Putamen (tissue), 1 donor: ENCODE measurements at places on chromosomes 2 and 18.

DNA sequence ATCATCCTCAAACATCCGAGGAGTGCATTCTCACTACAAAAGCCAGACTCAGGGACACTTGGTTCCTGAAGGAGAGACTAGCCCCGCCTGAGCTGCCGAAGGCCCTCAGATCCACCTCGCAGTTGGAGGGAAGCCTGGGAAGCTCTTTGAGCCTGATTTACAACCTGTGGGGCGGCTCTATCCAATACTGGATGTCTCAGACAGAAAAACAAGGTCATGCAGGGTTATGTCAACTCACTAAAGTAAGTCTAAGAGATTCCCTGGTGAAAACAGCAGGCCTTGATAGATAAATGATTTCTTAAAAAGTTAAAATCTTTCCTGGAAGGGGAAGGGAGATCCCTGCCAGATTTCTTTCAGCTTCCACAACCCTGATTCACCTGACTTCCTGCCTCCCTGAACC is 284.3 kb downstream of the CYP26B1 start:
- DNase-seq, result no peak

GRCh38 chr18:54296062-54296461 is 26.7 kb downstream of the POLI start:
- no peak for DNase-seq

DNA sequence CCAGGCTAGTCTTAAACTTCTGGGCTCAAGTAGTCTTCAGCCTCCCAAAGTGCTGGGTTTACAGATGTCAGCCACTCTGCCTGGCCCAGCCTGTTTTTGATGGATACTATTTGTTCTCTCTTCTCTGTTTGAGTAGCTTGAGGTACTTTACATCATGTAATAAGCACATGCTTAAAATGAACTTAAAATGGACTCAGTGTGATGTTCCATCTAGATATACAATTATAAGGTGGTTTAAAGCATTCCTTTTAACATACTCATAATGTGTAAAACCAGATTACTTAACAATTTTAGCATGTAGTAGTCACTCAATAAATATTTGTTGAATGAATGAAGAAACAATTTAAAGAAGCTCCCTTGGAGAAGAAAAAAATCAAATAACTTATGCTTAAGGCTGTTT is 9.6 kb downstream of the PTPRM start:
- no peak for DNase-seq

- DNase-seq, result no peak
These were observed 75.5 kb downstream of the SLC39A10 start for GRCh38 chr2:195732574-195732973.

DNA sequence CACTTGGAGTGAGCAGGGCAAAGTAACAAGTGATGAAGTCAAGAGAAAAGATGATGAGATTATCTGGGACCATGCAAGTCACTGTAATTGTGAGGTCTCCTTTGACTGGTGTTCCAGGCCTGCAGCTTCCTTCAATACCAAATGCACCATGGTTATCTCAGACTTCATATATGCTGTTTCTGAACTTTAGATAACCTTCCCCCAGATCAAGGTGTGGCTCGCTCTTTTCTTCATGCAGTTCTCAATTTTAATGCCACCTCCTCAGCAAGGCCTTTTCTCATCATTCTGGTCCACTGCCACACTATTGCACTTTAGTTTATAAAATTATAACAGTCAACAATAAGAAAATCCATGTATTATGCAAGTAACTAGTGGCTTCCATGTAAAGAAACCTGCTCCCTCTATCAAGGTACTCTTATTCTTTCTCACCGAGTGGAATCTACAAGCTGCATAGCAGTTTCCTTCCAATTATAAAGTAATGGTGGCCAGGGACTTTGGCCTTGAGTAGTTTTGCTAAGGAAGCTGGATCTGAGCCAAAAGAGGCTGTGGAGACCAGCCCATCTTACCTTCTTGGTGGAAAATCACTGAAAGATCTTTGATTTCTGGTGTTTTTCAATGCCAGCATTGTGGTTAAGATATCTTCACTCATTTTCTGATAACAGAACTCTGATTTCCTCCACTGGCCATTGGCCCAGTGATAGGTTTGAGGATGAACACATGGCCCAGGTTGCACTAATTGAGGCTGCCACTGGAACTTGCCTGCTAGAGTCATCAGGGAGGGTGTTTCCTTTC is 113.6 kb downstream of the KCNE4 start:
- no peak for DNase-seq

GRCh38 chr18:48792611-48793380 is 158.0 kb downstream of the SMAD7 start:
- DNase-seq, result no peak

- DNase-seq, result no peak
These were observed 54.0 kb downstream of the GATA6 start for GRCh38 chr18:22223254-22223964.

DNA sequence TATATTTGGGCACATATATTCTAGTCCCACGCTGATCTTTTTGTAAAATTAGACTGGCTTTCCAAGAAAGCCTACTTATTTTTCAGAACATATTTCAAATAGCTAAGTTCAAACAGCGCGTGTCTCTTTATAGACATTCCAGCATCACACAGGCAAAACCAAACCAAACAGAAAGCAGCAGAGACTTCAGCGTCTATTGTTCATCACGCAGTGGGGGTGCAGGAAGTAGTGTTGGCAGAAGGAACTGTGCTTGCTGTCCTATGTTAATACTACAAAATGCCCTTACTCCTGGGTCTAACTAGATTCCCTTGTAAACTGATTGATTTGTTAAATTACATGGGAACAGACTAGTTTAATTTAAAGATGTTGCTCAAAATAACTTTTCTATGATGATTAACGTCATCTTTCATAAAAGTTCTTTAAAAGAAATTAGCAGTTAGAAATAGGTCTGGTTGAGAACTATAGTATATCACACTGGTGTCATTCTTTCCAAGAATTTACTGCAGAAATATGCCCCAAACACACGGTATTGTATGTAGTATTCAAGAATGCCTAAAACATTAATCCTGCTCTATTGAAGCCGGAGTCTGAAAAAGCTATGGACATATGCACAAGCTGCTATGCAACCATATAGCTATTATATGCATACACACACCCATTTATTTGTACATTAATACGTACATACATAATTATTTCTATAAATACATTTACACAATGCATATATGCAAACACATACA is 436.3 kb downstream of the CBLN2 start:
- peak; percentile 1 for DNase-seq

DNA sequence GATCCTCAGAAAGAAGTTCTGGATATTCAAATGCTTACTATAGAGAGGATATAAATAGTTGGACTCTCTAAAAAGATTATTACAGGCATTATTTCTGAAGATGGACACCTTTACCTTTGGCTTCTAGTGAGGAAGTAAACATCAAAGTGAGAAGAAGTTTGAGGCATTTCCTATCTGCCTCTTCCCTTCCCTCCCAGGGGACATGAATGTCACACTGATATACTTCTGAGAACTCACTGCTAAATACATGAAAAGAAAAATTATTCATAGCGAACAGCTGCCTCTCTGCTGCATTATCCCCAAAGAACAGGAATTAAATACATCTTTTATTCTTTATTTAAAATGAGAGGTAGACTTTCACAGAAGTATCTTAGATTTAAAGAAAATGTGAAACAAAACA is 63.6 kb upstream of the PGAP1 start:
- no peak for DNase-seq

- no peak for DNase-seq
These were observed 274.5 kb downstream of the SLC8A1 start for GRCh38 chr2:40177366-40177765.

GRCh38 chr2:205180730-205181129 is 501.6 kb upstream of the NRP2 start:
- DNase-seq, result no peak

- no peak for DNase-seq
These were observed 167.6 kb upstream of the TNP1 start for GRCh38 chr2:217027414-217027813.

DNA sequence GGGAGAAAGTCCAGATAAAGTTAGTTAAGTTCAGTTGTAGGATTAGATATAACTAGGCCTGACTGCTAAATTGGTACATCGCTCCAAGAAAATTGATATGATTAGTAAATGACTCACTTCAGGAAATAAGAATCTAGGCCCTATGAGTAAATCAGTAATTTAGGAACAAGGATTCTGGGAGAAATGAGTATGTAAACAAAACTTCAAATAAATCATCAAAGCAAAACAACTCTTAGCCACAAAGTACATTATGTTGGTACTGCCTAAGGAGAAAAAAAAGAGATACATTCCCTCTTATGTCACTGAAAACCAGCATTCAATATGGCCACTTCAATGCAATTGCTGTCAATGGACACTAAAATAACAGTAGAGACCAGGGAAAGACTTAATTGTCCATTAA is 529.1 kb downstream of the ZNF804A start:
- no peak for DNase-seq

DNA sequence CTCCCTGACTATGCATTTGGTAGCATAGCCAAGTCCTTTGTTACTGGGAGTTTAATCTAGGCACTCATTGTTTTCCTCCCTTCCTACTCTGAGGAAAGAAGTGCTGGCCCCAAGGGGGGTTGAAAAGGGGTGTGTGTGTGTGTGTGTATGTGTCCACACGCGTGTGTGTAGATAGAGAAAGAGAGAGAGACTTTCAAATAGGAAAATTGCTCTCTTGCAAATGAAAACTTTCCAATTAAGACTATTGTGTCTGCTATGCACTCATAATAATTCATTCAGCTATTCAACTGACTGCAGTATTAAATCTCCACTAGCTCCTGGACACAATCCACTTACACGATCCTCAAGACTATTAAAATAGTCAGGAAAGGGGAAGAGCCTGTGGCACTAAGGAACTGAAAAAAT is 92.9 kb upstream of the CSRNP3 start:
- DNase-seq, result no peak

- DNase-seq, result no peak
These were observed 11.6 kb upstream of the OLA1 start for GRCh38 chr2:174259981-174260380.

- no peak for DNase-seq
These were observed 75.2 kb downstream of the SLC5A7 start for GRCh38 chr2:108061439-108062042.

DNA sequence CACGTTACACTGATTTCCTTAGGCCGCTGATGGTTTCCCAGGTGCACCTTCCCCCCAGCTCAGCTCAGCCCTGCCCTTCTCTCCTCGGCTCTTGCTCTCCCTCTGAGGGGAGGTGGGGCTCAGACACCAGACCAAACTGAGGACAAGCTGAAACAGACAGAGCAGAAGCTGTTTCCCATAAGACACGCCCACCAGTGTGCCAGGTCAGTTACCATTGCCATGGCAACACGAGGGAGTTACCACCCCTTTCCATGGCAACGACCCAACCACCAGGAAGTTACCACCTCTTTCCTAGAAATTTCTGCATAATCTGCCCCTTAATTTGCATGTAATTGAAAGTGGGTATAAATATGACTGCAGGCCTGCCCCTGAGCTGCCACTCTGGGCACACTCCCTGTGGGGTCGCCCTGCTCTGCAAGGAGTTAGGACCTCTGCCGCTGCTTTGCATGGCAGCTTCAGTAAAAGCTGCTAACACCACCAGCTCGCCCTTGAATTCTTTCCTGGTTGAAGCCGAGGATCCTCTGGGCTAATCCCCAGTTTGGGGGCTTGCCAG is 120.9 kb upstream of the SMIM21 start:
- no peak for DNase-seq

GRCh38 chr2:208189810-208190503 is at the start of gene C2orf80:
Gene C2orf80, minus strand, starts transcription at chr2:208190030. Its CDS starts 3,044 bp downstream, at chr2:208186986.
- peak; percentile 70 for DNase-seq

- DNase-seq, result no peak
These were observed 79.1 kb downstream of the NCKAP5 start for GRCh38 chr2:133489146-133489545.

- DNase-seq, result no peak
These were observed 135.3 kb downstream of the PTGR3 start for GRCh38 chr18:75073654-75074053.

DNA sequence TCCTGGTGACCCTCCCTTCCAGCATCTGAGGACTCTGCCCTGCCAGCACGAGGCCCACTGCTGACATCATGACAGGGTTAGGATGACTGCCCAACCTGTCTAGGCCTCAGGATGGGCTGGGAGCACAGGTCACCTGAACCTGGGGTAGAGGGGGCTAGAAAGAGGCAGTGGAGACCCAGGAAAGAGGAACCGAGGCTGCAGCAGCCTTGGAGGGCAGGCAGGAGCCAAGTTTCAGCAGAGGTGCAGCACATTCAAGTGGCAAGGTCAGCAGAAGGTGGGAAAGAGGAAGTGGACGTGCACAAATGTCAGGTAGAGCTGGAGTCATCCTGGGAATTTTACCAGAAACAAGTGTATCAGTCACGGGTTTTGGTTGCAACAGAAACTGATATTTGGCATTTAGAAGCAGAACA is 13.6 kb upstream of the RAB10 start:
- no peak for DNase-seq

GRCh38 chr18:33270297-33270696 is 170.2 kb downstream of the CCDC178 start:
- no peak for DNase-seq

DNA sequence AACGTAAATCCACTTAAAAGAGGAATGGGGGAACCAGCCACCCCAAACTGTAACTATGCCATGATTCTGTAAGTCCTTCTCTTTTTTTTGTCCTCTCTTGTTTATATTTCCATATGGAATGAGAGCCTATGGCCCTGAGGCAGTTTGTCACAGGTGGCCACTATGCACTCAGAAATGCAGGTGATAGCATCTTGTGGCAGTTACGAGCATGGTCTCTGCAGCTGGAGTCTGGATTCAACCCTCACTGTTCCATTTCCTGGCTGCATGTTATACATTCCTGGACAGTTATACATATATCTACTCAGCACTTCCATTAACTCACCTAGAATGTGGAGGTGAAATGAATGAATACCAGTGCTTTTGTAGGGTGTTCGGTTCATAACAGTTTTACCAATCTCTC is 291.5 kb upstream of the FANCL start:
- no peak for DNase-seq

- no peak for DNase-seq
These were observed 241.2 kb downstream of the CYP26B1 start for GRCh38 chr2:71906357-71906973.

- no peak for DNase-seq
These were observed 216.3 kb downstream of the ANAPC1 start for GRCh38 chr2:111667542-111668273.

DNA sequence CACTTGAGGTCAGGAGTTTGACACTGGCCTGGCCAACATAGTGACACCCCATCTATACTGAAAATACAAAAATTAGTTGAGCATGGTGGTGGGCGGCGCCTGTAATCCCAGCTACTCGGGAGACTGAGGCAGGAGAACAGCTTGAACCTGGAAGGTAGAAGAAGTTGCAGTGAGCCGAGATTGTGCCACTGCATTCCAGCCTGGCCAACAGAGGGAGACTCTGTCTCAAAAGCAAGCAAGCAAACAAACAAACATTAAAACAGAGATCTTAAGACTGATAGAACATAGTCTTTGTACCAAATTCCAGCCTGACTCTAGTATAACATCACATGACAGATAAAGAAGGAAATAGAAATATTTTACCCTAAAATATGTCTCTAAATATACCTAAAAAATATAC is 168.1 kb downstream of the PTPRM start:
- DNase-seq, result no peak

DNA sequence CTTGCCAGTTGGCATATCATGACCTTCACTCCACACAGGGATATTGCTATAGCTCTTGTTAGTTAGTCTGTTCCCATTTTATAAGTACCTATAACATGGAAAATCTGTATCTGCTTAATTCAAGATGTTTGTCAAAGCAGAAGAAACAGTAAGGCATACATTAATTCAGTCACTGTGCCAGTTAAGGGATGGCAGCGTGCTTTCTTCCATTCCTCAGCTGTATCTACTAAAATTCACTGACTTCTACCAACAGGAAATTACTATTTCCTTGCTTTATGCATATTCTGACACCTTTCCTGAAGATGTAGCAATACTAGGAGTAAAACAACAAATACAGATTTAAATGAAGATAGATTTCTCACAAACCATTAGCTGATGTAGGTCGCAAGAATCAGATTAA is 59.9 kb downstream of the RNF152 start:
- DNase-seq, result no peak
